Gastroesophageal sphincter (tissue), 4 donors: ENCODE measurements at places on chromosomes 5 and 9.

DNA sequence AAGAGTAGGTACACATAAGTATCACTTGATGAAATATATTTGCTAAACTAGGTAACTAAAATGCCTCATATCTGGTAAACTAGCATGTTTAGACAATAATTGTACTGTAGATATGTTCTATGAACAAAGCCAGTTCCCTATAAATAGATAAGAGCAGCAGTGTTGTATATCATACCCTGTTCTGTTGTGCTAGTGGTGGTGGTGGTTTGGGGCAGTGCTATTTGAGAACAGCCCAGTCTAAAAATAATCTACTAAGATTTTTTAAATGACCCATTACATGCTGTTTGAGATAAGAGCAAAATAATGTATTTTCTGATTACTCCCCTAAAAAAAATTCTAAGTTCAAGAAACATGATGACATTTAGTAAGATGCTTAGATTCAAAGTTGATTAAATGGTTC, 829.2 kb upstream of the DMAC1 start:
- ATAC-seq, result no peak

DNA sequence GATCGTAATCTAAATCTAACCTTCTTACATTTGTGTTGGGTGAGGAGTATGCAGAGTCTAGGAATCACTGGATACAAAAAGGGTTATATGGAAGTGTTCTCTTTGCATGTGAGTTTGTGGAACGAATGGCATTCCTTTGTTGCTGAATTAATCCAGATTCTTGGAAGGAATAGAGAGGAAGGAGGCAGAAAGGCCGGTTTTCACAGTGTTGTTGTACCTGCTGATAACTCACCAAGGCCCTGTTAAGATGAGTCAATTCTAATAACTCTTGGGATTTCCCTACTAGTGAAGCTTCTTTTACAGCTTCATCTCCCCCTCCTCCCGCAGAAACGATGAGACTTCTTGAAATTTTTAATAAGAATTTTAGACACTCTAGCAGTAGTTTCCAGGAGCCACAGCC, 84.0 kb downstream of the ZSWIM6 start:
- ATAC-seq, result no peak

DNA sequence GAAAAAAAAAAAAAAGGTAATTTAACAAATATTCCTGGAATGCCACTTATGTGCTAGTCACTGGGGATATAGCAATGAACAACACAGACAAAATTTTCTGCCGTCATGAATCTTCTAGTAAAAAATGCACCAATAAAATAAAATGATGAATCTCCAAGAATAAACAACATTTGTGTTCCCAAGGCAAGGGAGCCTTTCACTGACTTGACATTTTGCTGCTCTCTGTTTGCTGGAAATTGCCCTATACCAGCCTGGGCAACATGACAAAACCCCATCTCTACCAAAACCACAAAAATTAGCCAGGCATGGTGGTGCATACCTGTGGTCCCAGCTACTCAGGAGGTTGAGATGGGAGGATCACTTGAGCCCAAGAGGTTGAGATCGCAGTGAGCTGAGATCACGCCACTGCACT, 64.5 kb upstream of the ERBIN start:
- no peak for ATAC-seq

DNA sequence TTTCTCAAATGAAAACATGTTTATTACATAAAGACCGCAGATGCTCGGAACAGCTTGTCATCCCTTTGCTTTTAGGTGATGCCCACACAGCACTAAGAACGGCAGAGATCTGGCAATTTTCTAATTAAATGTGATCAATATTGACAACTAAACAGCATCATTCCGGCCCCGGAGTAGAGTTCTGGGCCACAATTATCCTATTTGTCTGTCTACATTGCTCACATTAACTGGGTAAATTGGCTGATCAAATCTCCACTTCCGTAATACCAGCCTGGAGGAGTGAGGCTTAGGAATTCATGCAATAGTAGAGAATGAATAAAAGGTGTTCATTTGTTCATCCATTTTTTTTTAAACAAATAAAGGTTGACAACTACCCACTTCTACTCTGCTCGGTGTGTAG, 245.1 kb upstream of the C9orf72 start:
- no peak for ATAC-seq

GRCh38 chr5:72956324-72957140, 691 bp downstream of the FCHO2 start:
- ATAC-seq, result peak; percentile 54

DNA sequence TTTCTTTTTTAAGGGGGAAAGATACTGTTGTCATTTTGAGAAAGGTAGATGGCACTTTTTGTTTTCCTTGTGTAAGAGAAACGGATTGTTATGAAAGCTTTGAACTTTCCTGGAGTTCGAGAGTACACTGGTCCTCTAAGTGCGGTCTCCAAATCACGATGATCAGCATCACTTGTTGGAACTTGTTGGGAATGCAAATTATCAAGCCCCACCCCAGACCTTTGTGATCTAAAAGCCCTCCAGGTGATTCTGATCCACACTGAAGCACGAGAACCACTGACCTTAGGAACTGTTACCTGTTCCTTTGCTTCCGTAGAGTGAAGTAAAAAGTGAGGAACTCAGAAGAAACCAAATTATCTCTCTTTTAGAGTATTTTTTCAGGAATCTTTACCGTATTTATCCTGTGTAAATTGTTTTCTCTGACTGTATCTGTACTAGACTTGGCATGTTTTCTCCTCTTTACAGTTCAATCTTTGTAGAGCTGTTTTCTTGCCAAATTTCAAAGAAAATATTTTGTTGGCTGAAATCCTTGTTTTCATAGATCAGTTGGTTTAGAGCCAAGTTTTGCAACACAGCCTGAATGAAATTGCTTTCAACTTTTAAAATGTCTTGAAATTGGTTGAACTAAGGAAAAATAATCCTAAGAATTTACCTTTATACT, 4.0 kb downstream of the MAT2B start:
- ATAC-seq, result no peak

DNA sequence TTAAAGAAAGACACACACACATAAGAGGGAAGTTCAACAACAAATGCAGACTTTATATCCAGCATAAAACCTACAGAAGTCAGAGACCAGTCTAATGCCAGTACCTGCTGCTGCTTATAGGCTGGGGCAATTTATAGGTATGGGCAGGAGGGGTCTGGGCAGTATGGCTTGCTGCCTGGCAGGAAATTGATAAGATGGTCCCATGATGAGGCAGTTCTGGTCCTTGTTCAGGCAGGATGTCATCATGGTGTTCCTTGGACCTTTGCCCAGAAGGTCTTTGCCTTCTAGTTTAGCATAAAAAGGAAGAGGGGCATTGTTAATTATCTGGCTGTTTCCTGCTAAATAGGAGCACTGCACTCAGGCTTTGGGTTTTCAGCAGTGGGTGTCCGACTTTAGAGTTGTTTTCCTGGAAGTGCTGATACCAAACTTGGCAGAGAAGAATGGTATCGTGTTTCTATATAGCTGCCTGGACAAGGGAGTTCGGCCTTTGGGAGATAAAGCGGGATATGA, 10.4 kb upstream of the PDCD1LG2 start:
- peak; percentile 39 for ATAC-seq

- no peak for ATAC-seq
Observed at GRCh38 chr5:154159343-154159742, 31.2 kb upstream of the GALNT10 start.

GRCh38 chr9:69572611-69573010, 99.6 kb downstream of the APBA1 start:
- no peak for ATAC-seq

GRCh38 chr5:105168806-105169205, 1606.2 kb upstream of the NUDT12 start:
- ATAC-seq, result no peak

GRCh38 chr9:21711504-21711903, 90.9 kb upstream of the MTAP start:
- no peak for ATAC-seq

DNA sequence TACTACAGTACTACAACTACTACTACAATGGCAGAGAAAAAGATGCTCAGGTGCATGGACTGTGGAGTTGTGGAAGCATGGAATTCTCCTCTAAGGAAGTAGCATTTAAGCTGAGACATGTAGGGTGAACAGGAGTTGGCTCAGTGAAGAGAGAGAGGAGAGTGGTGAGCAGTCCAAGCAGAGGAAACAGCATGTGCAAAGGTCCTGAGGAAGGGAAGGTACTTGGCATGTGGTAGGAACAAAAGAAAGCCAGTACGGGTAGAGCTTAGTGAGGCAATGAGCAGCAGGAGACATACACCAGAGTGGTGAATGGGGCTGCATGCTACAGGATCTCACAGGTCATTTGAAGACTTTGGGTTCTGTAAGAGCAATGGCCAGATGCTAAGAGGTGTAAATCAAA, 41.4 kb upstream of the GLRA1 start:
- ATAC-seq, result no peak

DNA sequence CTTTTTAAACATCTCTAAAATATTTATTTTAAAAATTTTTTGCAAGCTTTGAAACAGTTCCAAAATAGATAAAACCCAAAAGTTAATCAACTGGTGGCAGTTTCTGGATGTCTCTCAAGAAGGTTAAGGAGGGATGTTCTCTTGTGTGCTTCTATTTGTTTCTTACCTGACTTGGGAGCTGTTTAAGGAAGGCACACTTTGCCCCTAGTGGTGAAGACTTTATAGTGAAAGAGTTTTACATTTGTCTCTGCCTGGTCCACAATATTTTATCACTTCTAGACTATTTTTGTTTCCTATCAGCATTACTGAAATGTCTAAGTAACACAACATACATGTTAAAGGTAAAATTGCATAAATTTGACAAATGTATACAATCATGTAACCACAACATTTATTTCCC, 552.8 kb downstream of the SEMA5A start:
- no peak for ATAC-seq

DNA sequence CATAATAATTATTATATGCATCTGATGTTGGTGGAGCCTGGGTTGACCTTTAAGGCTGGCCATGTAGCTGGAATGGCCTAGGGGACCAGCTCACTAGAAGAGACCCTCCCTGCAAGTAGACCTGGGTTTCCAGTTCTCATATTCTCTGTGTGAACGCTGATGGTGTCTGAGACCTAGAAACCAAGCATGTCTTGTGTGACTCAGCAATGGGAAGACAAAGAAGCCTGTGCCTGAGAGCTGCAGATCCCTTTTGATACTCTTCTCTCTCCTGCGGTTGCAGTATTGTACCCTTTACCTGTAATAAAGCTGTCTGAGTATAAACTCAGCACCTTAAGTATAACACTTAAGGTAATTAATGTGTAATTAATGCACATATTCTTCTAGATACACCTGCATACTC, 22.2 kb downstream of the C9orf152 start:
- no peak for ATAC-seq

DNA sequence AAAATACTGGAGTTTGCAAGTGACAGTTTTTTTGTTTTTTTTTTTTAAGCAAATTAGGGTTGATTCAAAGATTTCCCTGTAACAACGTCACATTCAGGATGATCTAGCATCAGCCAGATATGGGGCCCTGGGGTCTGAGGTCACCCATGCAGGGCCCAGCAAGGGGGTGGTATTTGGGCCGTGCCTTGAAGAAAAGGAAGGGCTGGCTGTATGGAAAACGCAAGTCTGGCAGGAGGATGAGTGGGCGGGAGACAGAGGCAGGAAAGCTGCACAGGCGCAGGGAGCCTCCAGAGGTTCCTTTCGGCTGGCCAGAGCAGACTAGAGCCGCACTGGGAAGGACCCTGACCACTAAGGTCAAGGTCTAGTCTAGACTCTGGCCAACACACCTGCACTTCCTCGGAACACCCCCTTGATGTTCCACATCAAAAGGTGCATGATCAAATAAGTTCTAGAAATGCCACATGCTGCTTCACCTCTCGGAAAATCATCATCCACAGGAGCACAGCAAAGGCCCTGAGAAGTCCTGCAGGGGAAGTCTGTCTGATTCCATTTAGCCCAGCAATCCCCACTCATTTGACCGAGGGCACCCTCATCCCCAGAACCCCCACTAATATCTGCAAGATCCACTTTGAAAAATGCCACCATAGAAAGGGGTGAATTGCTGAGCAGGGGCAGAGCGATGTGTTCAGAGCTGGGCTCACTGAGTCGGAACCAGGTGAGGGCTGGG, 21.1 kb upstream of the CPLX2 start:
- ATAC-seq, result no peak

DNA sequence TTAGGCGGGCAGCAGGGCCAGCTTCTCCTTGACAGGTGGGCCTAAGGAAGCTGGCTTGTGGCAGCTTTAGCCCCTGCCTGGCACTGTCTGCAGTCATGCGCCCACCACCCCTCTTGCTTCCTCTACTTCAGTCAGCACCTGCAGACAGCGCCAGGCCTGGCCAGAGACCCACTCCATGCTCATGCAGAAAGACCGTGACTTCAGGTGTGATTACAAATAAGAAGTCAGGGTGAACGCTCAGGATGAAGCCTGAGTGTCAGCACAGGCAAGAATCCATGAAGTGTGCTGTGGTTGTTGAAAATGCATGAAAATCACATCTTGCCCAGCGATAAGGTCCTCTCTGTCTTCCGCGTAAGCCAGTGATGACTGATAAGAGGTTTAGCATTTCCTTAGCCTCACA, 3.4 kb downstream of the CSF2 start:
- no peak for ATAC-seq

GRCh38 chr9:130034570-130034969, 8.4 kb downstream of the FNBP1 start:
- ATAC-seq, result no peak

- no peak for ATAC-seq
Observed at GRCh38 chr9:136685790-136686533, 1.3 kb downstream of the AGPAT2 start.

- no peak for ATAC-seq
Observed at GRCh38 chr9:114518599-114519022, 13.3 kb upstream of the WHRN start.

- no peak for ATAC-seq
Observed at GRCh38 chr9:2424619-2425033, 197.0 kb upstream of the VLDLR start.

GRCh38 chr5:141349917-141350619, at the start of gene PCDHGB1:
TSS of gene PCDHGB1 (plus strand) at chr5:141350099. CDS start at chr5:141350261, 162 bp downstream.
- ATAC-seq, result no peak

GRCh38 chr5:42944989-42945388, 95.1 kb downstream of the ANXA2R start:
- ATAC-seq, result no peak

- peak; percentile 55 for ATAC-seq
Observed at GRCh38 chr5:72245951-72246532, 74.0 kb downstream of the MRPS27 start.

DNA sequence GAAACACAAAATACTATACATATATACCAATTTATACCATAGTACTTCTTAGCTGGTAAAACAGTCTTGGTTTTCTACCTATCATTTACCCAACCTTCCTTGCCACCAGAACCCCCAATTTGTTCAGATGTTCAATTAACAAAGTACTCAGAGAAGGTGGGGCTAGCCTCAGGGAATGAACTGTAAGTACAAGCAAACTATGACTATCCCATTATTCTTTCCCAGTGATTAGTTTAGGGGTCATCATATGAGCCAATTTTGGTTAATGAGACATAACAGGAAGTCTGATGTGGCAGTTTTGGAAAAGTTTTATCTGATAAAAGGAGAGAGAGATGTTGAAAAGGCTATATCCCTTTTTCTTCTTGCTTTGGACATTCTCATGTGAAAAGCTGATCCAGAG, 125.8 kb downstream of the DTWD2 start:
- ATAC-seq, result no peak

- no peak for ATAC-seq
Observed at GRCh38 chr5:16983972-16984371, 47.9 kb upstream of the MYO10 start.
